CD4-positive, alpha-beta memory T cell (primary cell): ENCODE measurements at places on chromosomes 3 and 15.
A peak's percentile ranks its signal among the peaks of the same experiment; 100 is the strongest.

GRCh38 chr3:108123326-108123725, 32.5 kb upstream of the CD47 start:
- no peak for DNase-seq

GRCh38 chr15:25982736-25983135, 119.6 kb upstream of the ATP10A start:
- no peak for DNase-seq

DNA sequence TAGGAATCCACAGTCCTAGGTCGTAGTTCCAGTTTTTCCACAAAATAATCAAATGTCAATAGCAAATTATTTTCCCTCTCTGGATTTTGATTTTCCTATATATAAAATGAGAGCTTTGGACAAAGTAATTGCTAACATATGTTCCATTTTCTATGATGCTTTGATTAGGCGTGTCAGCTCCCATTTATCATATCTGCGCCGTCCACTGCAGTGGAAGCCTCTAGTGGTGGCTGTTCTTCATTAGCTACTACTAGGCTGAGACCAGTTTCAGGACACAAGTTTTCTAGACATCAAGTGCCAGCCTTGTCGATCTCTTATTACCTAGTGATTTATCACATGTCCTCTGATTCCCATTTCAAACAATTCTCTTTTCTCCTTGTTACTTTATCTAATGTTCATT, 271.5 kb downstream of the TUSC7 start:
- no peak for DNase-seq

DNA sequence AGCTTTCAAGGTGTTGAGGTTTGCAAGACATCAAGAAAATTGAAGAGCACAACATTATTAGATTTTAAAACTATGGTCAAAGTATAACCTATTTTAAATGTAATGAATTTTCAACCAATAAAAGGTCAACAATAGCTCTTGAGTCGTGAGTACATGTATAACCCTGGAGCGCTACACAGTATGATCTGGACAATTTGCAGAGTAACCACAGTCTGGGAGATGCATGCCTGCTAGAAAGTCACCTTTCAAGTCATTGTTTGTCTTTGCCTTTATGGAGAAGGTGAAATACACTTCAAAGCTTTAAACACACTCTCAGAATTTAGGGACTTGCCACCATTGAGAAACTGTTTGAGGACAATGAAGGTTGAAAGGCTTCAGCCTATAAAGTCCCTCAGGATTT, 112.6 kb upstream of the ALCAM start:
- DNase-seq, result no peak

GRCh38 chr3:52763466-52763865, 7.3 kb downstream of the NEK4 start:
- DNase-seq, result no peak

GRCh38 chr3:10255835-10256234, 7.6 kb downstream of the TATDN2 start:
- no peak for DNase-seq

DNA sequence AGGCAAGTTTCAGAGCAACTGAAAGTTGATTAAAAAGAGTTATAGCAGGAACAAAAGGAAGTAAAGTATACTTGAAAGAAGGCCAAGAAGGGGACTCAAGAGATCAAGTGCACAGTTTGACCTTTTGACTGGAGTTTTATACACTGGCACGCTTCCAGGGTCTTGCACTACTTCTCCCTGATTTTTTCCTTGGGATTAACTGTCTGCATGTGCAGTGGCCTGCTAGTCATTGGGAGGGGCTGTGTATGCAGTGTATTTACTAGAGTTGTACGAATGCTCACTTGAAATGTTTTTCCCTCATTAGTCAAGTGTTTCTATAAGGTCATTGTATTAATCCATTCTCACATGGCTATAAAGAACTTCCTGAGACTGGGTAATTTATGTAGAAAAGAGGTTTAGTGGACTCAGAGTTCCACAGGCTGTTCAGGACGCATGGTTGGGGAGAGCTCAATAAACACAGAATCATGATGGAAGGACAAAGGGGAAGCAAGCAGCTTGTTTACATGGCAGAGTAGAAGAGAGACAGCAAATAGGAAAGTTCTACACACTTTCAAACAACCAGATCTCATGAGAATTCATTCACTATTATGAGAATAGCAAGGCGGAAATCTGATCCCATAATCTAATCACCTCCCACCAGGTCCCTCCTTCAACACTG, 571.8 kb downstream of the ZPLD1 start:
- no peak for DNase-seq

- no peak for DNase-seq
Observed at GRCh38 chr3:32502946-32503286, 264 bp upstream of the CMTM6 start.

DNA sequence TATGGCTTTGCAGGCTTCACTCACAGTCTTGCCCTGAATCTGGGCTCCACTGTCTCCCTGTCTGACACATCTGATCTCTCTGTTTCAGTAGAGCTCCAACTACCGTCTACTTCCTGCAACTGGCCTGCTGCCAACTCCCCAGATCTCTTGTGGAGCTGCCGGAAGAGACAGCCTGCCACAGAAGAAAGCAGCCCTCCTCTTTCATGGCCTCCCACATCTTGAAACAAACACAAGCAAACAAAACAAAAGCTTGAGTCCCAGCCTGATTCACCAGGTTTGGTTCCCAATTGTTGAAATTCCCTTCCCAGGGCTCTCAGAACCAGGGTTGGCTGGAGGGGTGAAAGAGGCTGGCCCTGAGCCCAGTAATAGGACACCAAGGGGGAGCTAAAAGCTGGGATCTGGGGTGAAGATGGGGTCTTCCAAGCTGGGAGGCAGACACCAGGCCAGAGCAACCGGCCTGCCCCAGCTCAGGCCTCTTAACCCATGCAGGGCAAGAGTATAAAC, 55.3 kb upstream of the CA12 start:
- peak; percentile 80 for DNase-seq

GRCh38 chr15:43516185-43516584, 1.2 kb upstream of the MAP1A start:
- no peak for DNase-seq

GRCh38 chr3:177842302-177842701, 645.0 kb upstream of the TBL1XR1 start:
- DNase-seq, result no peak

DNA sequence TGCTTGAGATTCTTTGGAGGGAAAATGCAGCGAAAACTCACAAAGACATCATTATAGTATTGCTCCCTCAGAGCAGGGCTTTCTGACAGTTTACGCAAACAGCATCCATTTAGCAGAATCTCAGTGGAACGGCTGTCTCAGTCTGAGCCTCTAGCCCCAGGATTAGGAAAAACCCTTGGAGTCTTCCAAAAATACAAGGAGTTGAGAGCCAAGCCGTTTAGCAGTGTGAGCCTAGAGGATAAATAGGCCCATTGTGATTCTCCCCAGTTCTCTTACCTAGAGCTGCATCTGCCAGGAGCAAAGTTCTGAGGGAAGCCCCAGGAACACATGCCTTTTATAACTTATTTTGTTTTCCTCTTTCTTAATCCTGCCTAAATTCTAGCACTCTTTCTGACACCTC, 359.6 kb downstream of the NTRK3 start:
- DNase-seq, result no peak

DNA sequence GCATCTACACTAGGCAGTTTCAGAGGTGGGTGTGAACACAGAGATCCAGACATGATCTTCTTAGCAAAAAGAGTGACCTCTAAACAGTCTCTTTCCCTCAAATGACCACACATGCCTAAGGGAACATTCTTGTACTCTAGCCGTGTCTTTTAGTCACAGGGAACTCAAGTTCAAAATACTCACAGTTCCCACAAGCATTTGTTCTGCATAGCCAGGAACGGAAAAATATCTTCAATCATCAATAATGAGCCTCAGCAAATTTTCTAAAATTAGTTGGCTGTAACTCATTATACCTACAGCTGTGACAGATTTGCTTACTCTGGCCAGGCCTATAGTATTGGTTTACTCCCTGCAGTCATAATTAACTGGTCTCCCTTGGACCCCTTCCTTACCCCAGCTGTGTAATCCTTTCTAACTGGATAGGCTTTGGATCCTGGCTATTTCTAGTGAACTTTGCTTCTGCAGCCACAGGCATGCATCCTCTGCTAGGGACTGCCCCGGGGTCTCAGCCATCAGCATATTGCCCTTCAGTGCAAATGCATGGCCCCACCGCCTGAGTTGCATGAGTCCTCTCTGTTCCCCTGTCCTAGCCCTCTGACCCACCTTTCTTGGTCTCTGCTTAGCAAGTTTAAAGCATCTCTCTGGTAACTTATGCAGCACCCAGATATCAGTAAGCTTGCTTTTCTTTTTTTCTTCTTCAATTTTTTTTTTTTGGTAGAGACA, 56.0 kb upstream of the HACD2 start:
- DNase-seq, result no peak

- DNase-seq, result no peak
Observed at GRCh38 chr15:95948411-95948810, 382.1 kb upstream of the NR2F2 start.

DNA sequence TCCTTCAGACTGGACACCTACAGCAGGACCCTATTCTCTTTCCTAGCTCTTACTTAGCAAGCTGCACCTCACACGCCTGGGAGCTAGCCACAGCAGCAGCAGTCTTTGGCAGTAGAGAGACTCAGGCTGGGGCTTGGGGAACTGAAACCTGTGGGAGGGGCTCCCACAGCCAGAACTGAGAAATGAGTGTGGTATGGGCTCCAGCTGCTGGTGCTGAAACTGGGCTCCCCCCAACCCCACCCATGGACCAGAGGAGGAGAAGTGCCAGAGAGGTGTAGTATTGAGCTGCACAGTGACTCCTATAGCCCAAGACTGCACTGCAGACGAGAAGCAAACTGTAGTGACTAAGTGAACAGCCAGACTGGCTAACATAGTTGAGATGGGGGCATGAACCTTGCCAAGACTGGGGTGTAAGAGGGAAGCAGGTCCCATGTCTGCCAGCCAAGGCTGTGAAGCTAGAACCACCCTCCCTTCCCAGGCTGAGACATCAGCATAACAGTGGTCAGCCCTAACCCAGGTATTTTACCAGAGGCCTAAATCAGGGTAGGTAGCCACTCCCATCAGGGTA, 62.5 kb downstream of the MYO5A start:
- no peak for DNase-seq

DNA sequence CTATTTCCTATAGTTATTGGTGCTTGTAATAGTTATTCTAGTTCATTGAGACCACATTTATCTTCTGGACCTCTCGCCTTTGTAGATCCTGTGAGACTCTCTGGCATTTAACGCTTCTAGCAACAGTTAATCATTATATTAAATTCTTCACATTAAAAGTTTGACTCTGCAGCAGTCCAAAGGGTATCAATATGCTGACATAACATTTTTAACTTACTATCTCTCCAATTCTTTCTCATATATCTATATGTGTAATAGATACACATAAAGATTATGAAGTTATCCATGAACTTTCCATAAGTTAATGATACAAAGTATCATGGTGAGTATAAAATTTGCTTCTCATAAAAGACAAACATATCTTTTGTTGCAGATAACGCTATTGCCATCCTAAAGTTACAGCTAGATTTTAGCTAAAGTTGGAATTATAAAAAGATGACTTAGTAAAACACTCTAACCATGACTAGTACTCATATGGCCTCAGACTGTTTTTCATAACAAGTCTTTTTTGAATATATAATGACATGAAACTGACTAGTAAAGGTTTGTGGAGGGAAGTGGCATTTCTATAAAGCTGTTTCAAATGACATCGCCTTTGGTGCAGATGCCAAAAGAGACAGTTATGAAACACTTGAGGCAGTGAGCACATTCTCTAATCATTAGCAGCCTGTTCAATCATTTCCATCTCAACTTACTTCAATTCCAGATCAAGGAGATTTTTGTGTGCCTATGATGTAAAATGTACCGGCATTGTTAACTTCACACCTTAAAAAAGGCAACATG, 379.3 kb upstream of the CBLB start:
- DNase-seq, result no peak

DNA sequence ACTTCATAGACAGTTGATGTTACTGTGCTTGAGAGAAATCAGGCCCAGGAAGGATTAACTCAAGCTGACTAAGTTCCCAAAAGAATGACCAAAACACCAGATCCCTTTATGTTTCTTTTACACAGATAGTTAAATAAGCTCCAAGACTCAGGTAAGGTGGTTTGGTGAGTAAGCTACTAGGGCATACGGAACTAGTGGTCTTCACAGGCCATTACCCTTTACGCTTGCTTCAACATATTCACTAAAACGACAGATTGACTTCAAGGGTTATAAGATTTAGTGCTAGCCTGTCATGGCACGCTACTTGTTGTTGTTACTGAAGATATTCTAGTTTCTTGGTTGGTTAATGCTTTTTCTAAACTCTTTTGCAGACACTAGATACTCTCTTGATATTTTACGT, 369.3 kb downstream of the LPP start:
- DNase-seq, result no peak

DNA sequence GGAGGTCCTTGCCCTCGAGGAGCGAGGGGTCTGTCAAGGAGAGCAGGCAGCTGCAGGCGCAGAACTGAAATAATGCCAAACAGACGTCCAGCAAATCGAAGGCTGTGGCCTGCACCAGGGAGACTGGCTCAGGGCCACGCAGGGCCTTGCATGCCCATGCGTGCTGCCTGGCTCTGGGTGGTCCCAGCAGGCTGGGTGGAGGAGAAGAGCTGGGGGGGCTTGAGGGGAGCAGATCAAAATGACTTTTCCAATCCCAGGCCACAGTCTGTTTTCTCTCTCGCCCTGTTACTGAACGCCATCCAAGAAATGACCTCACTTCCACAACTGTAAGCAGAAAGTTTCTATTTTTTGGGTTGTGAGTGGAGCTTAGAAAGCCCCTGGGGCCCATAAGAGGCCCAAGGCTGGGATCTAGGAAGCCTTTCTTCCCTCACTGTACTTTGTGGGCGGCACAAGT, 96.9 kb upstream of the RPL32 start:
- no peak for DNase-seq

DNA sequence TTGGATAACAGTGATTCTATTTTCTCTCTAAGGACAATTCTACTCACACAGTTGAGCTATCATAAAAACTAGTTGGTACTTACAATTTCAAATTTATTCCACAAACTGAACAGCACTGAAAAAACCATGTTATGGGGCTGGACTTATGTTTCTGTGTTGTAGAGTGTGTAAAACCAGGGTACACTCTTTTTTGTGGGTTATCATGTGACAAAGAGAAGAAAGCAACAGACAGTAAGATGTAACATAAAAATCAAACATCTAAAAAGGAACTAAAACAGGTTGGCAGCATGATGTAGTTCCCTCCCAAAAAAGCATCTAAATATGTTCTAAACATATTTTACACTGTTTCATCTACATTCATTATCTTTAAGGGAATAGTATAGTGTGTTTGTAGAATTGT, 757.9 kb downstream of the ROBO1 start:
- DNase-seq, result no peak

DNA sequence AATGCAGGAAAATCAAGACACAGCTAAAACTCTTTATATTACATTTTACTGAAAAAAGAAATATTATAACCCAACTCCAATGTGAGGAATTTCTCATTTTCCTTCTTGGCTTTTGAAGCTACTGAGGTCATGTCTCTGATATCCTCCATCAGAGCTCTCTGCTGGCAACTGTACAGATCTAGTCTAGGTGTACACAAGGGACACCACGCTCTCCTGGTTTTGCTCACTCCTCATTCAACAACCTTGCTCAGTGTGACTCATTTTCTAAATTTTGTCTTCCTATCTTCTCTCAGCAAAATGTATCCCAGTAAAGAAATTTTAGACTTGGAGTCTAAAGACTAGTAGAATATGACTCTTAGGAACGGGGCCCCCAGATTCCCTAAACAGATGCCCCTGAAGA, 144.3 kb downstream of the KCNMB2 start:
- DNase-seq, result no peak
